Breast epithelium (tissue), 4 donors: ENCODE measurements at places on chromosomes 4 and X.
A peak's percentile ranks its signal among the peaks of the same experiment; 100 is the strongest.

- DNase-seq: no peak
These were observed 86.2 kb upstream of the KIT start for GRCh38 chr4:54571293-54572151.

DNA sequence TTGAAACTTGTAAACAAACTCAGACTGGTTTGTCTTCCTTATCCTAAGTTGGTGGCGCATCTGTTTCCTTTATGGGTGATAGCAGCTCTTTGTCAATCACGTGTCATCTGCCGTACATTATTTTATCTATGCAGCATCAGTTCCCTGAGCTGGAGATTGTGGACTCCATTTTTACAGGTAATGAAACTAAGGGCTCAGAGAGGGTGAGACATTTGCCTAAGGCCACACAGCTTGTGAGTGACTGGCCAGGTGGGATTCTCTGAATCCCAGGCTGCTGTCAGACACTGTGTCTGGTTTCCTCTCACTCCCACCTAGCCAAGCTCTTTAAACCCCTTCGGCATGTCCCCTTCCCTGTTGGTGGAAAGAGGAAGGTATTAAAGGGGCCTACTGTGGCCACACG is 41.7 kb upstream of the CLCN4 start:
- no peak for DNase-seq

DNA sequence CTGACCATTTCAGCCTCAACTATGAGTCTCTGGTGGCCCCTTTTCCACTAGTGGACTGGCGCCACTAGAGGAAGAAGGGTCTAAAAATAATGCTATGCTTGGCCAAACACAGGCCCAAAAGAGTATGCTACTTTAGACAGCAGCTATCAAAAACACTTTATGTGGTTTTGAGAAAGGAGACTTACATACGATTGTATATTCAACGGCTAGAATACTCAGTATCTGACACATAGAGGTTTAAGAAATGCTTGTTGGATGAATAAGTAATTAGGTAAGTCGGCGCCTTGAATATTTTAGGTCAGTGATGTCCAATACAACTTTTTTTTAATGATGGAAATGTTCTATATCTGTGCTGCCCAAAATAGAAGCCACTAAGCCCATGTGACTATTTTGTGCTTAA is 25.7 kb upstream of the TMPRSS11A start:
- DNase-seq: no peak

DNA sequence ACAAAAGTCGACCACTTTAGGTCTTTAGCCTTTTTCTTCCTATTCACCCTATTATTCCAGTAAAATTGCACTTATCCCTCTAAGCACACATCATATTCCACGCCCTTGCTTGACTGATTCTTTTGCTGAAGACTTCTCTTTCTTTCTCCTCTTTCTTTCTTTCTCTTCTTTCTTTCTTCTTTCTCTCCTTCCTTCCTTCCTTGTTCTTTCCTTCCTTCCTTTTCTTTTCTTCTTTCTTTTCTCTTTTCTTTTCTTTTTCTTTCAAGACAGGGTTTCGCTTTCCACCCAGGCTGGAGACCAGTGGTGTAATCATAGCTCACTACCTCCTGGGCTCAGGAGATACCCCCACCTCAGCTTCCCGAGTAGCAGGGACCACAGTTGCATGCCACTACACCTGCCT is 61.9 kb downstream of the RASGEF1B start:
- no peak for DNase-seq

DNA sequence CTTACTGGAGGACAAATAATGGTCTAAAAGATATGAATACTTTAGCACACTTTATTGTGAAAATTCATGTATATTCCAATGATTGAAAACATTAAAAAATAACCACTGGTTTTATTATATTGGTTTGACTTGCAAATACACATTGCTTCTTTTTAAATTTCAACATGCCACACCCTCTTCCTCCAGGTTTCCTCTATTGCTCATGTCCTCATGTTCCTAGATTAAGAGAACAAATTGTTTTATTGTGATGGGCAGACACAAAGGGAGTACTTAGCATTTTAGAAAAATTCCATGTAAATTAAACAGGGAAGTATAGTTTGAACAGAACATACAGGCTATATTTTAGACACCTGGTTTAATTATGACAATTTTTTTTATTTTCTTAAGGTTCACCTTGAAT is 230.6 kb upstream of the GPRIN3 start:
- DNase-seq: no peak

GRCh38 chr4:135601351-135601750 is 1399.8 kb upstream of the PABPC4L start:
- no peak for DNase-seq

- DNase-seq: no peak
These were observed 25.8 kb downstream of the PPEF1 start for GRCh38 chrX:18733287-18733686.

DNA sequence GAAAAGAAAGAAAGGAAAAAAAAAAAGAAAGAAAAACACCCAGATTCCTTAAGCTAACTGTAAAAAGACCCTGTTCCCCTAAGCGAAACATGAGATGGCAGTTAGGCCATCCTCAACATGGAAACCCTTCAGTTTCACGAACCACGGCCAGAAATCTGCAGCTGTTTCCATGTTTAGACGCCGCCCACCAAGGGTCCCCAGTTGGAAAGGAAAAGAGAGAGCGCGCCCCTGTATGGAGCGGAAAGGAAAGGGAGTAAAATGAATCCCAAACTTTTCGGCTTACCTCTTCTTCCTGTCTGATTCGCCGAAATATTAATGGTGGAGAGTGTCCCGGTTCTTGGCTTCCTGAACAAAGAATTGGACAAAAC is 38.3 kb downstream of the MGARP start:
- no peak for DNase-seq

DNA sequence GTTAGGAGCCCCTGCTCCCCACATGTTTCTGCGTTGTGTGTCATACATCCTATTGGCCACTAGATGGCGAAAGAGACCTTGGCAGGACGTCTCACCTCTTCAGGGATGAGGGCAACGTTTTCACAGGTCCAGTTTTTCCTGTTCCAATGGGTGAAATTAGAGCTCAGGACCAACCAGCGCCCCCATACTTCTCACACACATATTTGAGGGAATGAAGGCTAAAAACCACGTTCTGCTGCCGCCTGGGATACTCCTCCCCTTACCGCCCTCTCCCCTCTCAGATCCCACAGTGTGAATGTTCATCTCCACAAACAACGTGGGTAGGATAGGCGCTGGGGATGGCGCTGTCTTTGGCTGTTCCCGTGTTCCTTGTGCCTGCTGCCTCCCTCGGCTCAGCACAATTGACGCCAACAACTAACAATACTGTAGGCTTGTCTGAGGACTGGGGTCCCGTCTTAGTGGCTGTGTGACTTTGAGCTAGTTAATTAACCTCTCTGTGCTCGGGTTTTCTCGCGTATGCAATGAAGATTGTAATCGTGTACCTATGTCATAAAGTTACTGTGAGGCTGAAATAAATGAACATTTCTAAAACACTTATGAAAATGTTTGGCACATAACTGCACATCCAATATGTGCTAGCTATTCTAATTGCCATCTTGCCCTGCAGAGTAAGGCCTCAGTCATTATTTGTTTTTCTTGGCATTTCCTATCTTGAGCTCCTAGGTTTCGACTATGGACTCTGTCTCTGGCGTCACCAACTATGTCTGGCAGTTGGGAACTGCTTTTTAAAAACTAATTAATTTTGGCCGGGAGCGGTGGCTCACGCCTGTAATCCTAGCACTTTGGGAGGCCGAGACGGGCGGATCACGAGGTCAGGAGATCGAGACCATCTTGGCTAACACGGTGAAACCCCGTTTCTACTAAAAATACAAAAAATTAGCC is 181.3 kb upstream of the STK26 start:
- DNase-seq: no peak

GRCh38 chr4:107006218-107006617 is 29.9 kb downstream of the DKK2 start:
- no peak for DNase-seq

GRCh38 chr4:85701861-85702321 is 226.9 kb downstream of the ARHGAP24 start:
- DNase-seq: no peak

GRCh38 chrX:63740382-63740781 is 44.6 kb downstream of the ARHGEF9 start:
- DNase-seq: no peak

- DNase-seq: no peak
These were observed 30.0 kb downstream of the FAM9C start for GRCh38 chrX:13014111-13015096.

DNA sequence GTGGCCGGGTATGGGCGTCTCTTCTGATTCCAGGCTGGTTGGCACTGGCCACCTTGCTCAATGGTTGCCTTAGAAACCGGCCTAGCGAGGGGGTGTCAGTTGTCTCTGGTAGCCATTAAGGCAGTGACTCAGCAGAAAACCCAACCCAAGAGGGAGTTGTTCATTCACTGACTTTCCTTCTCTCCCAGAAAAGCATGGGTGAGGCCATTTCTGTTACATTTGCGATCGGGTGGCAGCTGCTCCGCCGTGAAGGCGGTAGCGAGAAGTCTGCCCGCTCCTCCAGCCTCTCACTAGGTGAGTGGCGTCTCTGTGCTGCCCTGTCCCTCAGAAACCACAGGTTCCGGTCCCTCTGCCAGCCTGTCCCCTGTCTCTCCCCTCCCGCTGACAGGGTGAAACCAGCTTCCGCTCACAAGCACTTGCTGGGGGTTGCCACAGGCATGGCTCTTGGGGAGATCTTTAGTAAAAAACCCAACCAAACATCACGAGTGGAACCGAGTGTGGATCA is 17.4 kb downstream of the IRAK1 start:
- no peak for DNase-seq

GRCh38 chr4:93842601-93843252 is 14.2 kb downstream of the ATOH1 start:
- no peak for DNase-seq

DNA sequence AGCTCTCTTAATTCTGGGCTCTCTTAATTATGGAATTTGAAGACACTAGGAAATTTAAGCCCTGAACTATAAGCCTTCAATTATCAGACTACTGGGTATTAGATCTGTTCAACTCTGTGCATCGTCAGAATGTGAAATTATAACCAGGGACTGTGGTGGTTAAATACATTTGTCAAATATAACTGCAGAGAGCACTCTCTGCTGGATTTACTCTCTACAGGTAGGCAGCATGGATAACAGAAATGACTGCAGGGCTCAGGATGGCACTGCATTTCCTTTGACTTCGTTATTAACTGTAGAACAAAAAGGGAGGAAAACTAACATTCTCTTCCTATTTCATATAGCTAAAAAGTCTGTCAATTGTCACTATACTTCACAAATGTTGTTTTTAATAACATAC is 310.1 kb upstream of the RASGEF1B start:
- no peak for DNase-seq

DNA sequence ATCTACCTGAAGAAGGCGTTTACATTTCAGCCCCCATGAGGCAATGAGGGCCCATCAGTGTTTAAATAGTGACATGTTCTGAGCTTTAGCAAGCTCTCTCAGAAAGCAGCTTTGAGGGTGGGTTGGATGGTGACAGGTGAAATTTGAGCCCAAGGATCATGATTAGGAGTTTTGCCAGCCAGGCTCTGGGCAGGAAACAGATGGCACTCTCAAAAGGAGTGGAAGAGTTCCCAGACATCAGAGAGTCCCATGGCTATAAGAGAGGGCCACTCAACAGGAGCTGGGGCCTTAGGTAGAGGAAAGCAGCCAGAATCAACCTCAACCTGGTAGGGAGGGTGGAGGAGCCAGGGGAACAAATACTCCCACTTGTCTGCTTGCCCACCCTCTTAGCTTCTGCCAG is 499.8 kb downstream of the MID1IP1 start:
- no peak for DNase-seq

- no peak for DNase-seq
These were observed 517.4 kb downstream of the FAT4 start for GRCh38 chr4:125832161-125832560.

- no peak for DNase-seq
These were observed 1.3 kb downstream of the SHOX start for GRCh38 chrX:631802-632365.

- no peak for DNase-seq
These were observed 580.8 kb upstream of the MAGEB2 start for GRCh38 chrX:29634516-29634915.

- DNase-seq: no peak
These were observed 12.7 kb upstream of the CD38 start for GRCh38 chr4:15765391-15765790.

GRCh38 chr4:40550196-40550595 is 79.5 kb downstream of the RBM47 start:
- no peak for DNase-seq

- peak; percentile 49 for DNase-seq
These were observed at the start of gene ITM2A for GRCh38 chrX:79366873-79367749. Gene ITM2A (minus strand): TSS chrX:79367334. CDS start chrX:79367215, 119 bp downstream.

DNA sequence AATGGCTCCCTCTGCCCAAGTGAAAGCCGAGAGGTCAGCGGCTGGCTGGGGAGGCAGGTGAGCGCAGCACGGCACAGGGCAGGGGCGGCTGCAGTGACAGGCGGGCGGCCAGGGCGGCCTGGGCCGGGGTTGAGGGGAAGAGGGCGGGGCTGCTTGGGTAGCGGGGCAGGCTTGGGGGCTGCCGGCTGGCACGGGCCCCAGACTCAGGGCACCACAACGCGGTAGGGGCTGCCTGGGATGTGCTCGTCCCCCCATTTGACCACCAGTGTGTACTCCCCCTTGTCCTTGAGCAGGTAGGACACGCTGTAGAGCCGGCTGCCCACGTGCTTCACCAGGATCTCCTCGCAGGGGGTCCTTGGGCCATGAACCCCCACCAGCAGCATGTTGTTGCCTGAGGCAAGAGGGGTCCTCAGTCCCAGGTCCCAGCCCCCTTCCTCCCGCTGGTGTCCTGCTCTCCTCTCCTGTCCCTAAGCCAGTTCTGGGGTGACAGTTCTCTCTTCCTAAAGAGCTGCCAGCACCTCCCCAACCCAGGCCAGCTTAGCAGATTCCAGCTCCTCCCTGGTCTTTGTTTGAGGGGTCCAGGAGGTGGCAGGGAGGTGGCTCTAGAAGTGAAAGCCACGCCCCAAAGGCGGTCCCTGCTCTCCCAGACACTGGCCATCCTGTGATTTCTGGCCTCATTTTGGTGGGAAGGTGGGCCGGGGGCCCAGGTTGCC is 25.6 kb downstream of the FLNA start:
- DNase-seq: no peak

GRCh38 chrX:138929926-138930582 is 218.5 kb upstream of the FGF13 start:
- no peak for DNase-seq

DNA sequence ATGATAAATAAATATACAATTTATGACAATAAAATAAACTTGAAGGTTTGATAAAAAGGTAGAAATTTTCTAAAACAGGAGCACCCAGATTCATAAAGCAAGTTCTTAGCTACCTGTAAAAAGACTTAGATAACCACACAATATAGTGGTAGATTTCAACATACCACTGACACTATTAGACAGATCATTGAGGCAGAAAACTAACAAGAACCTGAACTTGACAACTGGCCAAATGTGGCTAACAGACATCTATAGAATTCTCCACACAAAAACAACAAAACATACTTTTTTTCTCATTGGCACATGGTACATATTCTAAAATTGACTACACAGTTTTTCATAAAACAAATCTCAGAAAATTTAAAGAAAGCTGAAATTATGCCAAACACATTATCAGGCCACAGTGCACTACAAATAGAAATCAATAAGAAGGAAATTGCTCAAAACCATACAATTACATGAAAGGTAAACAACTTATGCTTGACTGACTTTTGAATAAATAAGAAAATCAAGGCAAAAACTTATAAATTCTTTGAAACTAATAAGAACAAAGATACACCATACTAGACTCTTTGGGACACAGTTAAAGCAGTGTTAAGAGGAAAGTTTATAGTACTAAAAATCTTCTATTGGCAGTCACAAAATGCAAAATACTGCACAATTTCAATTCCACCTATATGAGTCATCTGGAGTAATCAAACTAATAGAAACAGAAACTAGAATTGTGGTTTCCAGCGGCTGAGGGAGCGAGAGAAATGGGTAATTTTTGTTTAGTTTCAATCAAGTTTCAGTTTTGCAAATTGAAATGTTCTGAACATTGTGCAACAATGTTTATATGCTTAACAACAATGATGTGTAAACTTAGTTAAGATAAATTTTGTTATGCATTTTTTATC is 925.6 kb downstream of the SH3BGRL start:
- DNase-seq: no peak
